ENCODE measurements at places on chromosomes 16 and 17.

- H3K27me3 ChIP-seq: peaks cover 4% of the 10 kb centered on the region
- no peak overlapping the region for H3K27ac ChIP-seq
- no peaks in the 10 kb centered on the region for H3K4me1 ChIP-seq
Observed at GRCh38 chr16:74230126-74230525, 66.5 kb upstream of the PSMD7 start.

DNA sequence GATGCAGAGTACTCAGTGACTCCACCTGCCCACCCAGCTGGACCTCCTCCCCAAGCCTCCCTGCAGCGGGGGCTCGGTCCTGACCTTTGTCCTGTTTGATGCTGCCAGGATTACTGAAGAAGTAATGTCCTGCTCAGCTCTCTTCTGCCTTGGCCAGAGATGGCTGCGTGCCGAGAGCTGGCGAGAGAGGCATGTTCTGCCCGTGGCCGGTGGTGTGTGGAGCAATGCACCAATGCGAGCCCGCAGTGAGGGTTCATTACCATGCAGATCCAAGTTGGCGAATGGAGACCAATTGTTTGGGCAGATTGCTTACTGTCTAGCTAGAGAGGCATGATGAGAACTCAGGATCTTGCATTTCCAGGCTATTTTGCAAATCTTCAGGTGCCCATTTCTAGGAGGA is 248.9 kb downstream of the ENGASE start:
- DNase-seq: no peak
- no peaks in the 10 kb centered on the region for H3K4me1 ChIP-seq
- no peak overlapping the region for H3K4me3 ChIP-seq
- H3K27me3 ChIP-seq: peaks cover 17% of the 10 kb centered on the region
- H3K36me3 ChIP-seq: no peaks in the 10 kb centered on the region

DNA sequence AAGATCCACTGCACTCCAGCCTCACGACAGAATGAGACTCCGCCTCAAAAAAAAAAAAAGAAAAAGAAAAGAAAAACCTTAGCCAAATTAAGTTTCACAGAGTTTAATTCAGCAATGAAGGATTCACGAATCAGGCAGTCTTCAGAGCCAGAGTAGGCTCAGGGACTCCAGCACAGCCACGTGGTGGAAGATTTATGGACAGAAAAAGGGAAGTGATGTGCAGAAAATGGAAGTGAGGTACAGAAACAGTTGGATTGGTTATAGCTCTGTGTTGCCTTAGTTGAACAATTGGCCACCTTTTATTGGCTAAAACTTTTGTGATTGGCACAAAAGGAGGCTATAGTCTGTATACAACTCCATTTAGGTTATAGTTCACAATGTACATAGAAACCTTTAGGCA is 256.6 kb downstream of the HS3ST3B1 start:
- no peak overlapping the region for H3K27ac ChIP-seq
- no peaks in the 10 kb centered on the region for H3K36me3 ChIP-seq
- H3K27me3 ChIP-seq: no peaks in the 10 kb centered on the region
- no peak for DNase-seq

- DNase-seq: no peak
- H3K4me3 ChIP-seq: no peak overlapping the region
- peaks cover 73% of the 10 kb centered on the region for H3K36me3 ChIP-seq
- no peak overlapping the region for H3K27ac ChIP-seq
Observed at GRCh38 chr16:47565454-47565853, 104.3 kb downstream of the PHKB start.

GRCh38 chr16:58194790-58195189 is 3.1 kb downstream of the CSNK2A2 start:
- H3K27me3 ChIP-seq: peaks cover 3% of the 10 kb centered on the region
- H3K4me1 ChIP-seq: peaks cover 54% of the 10 kb centered on the region
- DNase-seq: no peak
- H3K27ac ChIP-seq: no peak overlapping the region
- no peak overlapping the region for H3K4me3 ChIP-seq
- peaks cover 53% of the 10 kb centered on the region for H3K36me3 ChIP-seq

DNA sequence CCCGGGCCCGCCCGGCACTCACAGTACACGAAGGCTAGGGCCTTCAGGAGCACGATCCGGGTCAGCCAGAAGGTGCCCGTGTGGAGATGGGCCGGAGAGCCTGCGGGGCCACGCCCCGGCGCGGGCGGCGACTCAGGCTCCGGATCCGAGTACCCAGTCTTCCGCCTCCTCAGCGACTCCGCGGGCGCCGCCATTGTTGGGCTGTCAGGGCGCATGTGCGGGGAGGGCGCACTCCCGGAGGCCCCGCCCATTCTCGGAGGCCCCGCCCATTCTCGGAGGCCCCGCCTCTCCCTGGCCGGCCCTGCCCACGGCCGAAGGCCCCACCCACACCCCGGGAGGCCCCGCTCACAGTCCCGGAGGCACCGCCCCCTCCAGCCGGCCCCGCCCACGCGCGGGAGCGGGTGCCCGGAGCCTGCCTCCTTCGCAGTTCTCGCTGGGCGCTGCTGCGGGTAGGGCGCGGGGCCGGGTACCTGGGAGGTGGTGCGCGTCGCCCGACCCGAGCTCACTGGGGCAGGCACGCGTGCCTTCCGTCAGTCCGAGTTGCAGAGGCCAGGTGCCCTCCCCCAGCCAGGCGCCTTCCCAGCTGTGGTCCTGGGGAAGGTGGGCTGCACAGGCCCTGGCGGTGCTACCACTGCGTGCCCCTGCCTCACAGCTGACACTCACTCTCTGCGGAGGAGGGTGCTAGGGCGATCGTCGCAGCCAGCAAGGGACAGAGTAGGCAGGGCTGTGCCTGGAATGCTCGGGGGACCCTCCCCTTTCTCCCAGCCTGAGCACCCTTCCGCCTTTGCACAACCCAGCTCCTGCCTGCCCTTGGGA is at the start of gene LMF1:
TSS of gene LMF1 (minus strand) at position 219 of the 816 bp plus-strand sequence. CDS start at position 215, 4 bp downstream.
- DNase-seq: peak; percentile 95
- peak within 1 kb of the TSS; percentile 63 for H3K27ac ChIP-seq
- H3K4me1 ChIP-seq: peaks cover 12% of the 10 kb centered on the region
- no peaks in the 10 kb centered on the region for H3K27me3 ChIP-seq

- no peaks in the 10 kb centered on the region for H3K27me3 ChIP-seq
- no peak overlapping the region for H3K27ac ChIP-seq
- no peak for DNase-seq
- no peak overlapping the region for H3K4me3 ChIP-seq
Observed at GRCh38 chr17:17999364-18000029, 26.8 kb downstream of the DRC3 start.

DNA sequence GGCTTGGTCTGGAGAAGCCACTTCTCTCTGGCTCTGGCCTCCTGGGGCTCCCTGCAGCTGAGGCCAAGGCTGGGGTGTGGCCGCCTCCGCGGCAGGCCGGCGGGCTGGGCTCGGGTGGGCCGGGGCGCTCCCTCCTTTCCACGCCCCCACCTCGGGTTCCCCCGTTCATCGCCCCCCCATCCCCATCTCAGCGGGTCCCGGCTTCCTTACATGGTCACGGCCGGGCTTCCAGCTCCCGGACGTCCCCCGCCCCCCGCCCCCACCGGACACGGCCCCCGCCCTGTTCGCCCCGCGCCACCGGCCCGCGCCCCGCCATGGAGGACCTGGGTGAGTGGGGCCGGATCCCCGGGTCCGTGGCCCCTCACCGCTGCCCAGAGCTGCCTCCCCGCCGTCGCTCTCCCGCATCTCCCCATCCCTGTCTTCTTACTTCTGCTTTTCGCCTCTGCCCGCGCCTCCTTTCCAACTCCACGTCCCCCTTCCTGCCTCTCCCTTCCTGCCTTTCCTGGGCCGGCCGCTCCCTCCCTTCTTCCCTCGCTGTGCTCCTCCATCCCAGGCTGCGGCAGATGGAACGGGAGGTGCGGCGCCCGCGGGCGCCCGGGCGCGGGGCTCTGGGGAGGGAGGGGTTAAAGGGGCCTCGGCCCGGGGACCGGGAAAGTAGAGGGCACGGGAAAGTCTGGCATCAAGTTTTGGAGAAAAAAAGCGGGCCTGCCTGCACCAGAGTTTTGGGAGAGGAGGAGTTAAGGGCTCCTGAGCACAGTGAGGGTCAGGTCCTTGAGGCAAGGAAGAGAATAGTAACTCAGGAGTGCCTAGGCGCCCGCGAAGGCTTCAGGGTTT is at the start of gene TGFB1I1:
TSS of gene TGFB1I1 (plus strand) at position 278 of the 834 bp plus-strand sequence. CDS start at position 315, 37 bp downstream.
- H3K36me3 ChIP-seq: peaks cover 3% of the 10 kb centered on the region
- H3K4me3 ChIP-seq: peak within 1 kb of the TSS; percentile 54
- H3K27me3 ChIP-seq: peaks cover 28% of the 10 kb centered on the region
- DNase-seq: no peak
- peaks cover 19% of the 10 kb centered on the region for H3K4me1 ChIP-seq

- peaks cover 24% of the 10 kb centered on the region for H3K36me3 ChIP-seq
- no peaks in the 10 kb centered on the region for H3K27me3 ChIP-seq
- DNase-seq: no peak
- no peak overlapping the region for H3K27ac ChIP-seq
- peaks cover 55% of the 10 kb centered on the region for H3K4me1 ChIP-seq
Observed at GRCh38 chr17:18319604-18320256, 4.6 kb downstream of the SMCR8 start.

GRCh38 chr17:26775219-26775822 is 518.6 kb upstream of the WSB1 start:
- H3K4me3 ChIP-seq: no peak overlapping the region
- H3K4me1 ChIP-seq: no peaks in the 10 kb centered on the region
- H3K27me3 ChIP-seq: peaks cover 14% of the 10 kb centered on the region
- no peak overlapping the region for H3K27ac ChIP-seq
- peaks cover 4% of the 10 kb centered on the region for H3K36me3 ChIP-seq
- DNase-seq: no peak

DNA sequence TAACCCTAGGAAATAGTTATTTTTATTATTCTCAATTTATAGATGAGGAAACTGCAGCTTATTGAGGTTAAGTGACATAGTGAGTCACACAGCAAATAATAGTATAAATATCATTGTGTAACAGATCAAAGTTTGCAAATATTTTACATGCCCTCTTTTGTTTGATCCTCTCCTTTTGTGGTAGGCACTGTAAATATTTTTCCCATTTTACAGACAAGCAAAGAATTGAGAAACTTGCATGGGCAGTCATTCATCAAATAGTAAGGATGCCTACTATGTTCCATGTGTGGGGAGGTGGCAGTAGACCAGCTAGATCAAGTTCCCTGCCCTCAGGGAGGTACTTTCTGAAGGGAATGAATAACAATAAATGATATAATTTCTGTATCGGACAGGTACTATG is 173.0 kb downstream of the PHKB start:
- H3K27me3 ChIP-seq: no peaks in the 10 kb centered on the region
- no peak overlapping the region for H3K27ac ChIP-seq
- no peak overlapping the region for H3K4me3 ChIP-seq
- H3K36me3 ChIP-seq: peaks cover 29% of the 10 kb centered on the region
- no peak for DNase-seq
- H3K4me1 ChIP-seq: no peaks in the 10 kb centered on the region

DNA sequence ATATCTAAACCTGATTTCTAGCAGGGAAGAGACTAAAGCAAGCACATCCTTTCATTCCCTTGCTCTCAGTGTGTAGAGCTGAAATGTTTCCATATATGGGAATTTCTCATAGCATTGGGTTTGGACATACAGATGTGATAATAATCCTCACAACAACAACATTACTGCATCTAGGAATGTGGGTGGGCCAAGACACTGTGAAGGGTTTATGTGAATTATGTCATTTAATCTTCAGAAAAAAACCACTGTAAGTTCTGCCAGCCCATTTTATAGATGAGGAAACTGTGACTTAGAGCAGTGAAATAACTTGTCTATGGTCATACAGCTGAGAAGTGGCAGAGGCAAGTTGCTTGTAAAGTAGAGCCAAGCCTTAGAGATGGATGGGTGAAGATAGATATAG is 5.2 kb downstream of the OMG start:
- peaks cover 15% of the 10 kb centered on the region for H3K36me3 ChIP-seq
- no peak overlapping the region for H3K4me3 ChIP-seq

DNA sequence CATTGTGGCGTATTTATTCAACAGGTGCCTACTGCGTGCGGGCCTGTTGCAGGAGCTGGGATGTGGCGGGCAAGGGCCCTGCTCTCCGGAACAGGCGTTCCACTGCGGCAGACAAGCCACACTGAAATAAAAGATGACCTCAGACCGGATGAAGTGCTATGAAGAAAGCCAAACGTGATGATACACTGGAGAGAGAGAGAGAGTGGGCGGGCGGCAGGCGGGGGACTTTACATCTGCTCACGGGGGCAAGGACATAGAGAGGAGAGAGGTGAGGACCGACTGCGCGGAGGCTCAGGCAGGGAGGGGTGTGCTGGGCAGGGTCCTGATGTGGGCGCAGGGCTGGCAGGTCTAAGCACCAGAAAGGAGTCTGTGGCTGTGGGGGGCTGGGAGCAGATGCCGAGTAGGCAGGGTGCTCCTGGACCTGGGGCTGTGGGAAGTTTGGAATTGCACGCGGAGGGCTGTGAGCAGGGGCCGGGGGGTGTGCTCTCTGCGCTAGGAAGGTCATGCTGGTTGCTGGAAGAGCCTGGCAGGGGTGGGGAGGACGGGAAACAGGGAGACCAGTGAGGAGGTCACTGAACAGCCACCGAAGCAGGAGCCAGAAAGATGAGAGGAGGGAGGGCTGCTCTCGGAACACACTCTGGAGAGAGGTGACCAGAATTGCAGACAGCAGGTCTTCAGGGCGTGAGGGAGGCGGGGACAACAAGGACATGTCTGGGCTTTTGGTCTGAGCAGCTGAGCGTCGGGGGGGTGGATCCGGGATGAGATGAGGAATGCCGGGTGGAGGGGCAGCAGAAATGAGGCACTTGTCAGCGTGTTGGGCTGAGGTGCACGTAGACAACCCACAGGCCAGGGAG is 9.9 kb downstream of the MXRA7 start:
- H3K27ac ChIP-seq: peak overlapping the region; percentile 46
- H3K4me1 ChIP-seq: no peaks in the 10 kb centered on the region
- no peak for DNase-seq
- no peak overlapping the region for H3K4me3 ChIP-seq
- H3K27me3 ChIP-seq: no peaks in the 10 kb centered on the region
- H3K36me3 ChIP-seq: no peaks in the 10 kb centered on the region

- H3K4me3 ChIP-seq: no peak overlapping the region
- peaks cover 25% of the 10 kb centered on the region for H3K36me3 ChIP-seq
- H3K27ac ChIP-seq: no peak overlapping the region
- peaks cover 14% of the 10 kb centered on the region for H3K4me1 ChIP-seq
- peak; percentile 10 for DNase-seq
Observed at GRCh38 chr16:58582971-58583765, 46.5 kb downstream of the CNOT1 start.

- H3K36me3 ChIP-seq: peaks cover 30% of the 10 kb centered on the region
- peak overlapping the region; percentile 27 for H3K27ac ChIP-seq
- DNase-seq: no peak
- no peak overlapping the region for H3K4me3 ChIP-seq
- H3K27me3 ChIP-seq: no peaks in the 10 kb centered on the region
- H3K4me1 ChIP-seq: peaks cover 84% of the 10 kb centered on the region
Observed at GRCh38 chr16:23955088-23955487, 119.3 kb downstream of the PRKCB start.

GRCh38 chr17:16878084-16878483 is 93.8 kb downstream of the TNFRSF13B start:
- H3K27ac ChIP-seq: no peak overlapping the region
- no peak overlapping the region for H3K4me3 ChIP-seq
- no peaks in the 10 kb centered on the region for H3K4me1 ChIP-seq
- no peaks in the 10 kb centered on the region for H3K36me3 ChIP-seq
- H3K27me3 ChIP-seq: peaks cover 7% of the 10 kb centered on the region
